CD8-positive, alpha-beta memory T cell (primary cell): ENCODE measurements at places on chromosomes 6 and 20. TPM values are rescaled to one million over a fixed set of nuclear protein-coding genes. Genes with fewer than 3 reads are reported as not detected.

COL9A3 gene
- not detected for total RNA-seq

MAVS gene
- 34.8 TPM for total RNA-seq

FAM83C gene
- not detected for total RNA-seq

CYP39A1 gene
- total RNA-seq = not detected

GJA10 gene
- not detected for total RNA-seq

DTD1 gene
- total RNA-seq = 60.8 TPM

HLA-DPB1 gene
- total RNA-seq = 20.8 TPM

THBD gene
- 0.13 TPM for total RNA-seq

PRKN gene
- 0.22 TPM for total RNA-seq

DNA sequence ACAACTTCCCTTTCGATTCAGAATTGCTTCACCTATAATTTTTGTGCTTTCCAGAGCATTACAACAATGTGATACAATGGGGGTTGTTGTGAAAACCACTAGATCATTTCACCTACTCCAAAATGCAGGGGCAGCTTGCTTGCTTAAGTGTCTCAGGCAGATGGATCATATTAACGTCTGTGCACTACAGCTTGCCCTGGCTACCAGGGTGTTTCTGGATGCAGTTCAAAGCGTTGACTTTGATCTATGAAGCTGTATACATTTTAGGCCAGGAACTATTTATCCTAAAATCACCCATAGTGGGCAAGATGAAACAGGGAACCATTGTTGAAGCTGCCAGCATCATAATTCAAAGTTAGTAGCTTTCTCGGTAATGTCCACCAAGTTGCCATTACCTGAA is 339.5 kb upstream of the HSF2 start:
- no peak for DNase-seq
- H3K4me3 ChIP-seq = no peak overlapping the region

DNA sequence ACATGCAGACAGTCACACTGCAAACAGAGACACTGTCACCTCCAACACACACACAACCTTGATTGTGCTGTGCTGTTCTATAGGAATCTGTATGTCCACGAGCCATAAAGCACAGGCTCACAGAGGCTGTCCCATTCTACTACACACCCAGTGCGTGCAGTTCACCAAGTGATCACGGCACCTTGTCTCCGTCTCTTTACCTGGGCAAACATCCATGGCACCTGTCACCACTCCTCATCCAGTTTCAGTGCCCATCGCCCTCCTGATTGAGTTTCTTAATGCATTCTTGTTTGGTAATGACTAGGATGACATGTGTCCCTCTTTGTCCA is 65.8 kb upstream of the STMND1 start:
- no peak overlapping the region for H3K4me3 ChIP-seq
- H3K36me3 ChIP-seq = no peaks in the 10 kb centered on the region
- H3K4me1 ChIP-seq = no peaks in the 10 kb centered on the region
- no peaks in the 10 kb centered on the region for H3K27me3 ChIP-seq
- H3K27ac ChIP-seq = no peak overlapping the region
- no peak for DNase-seq

- no peaks in the 10 kb centered on the region for H3K36me3 ChIP-seq
- H3K27ac ChIP-seq = no peak overlapping the region
- H3K4me3 ChIP-seq = no peak overlapping the region
Measured at GRCh38 chr6:48474830-48475229, 363.8 kb upstream of the PTCHD4 start.

GRCh38 chr6:36663504-36664446 is 14.7 kb upstream of the CDKN1A start:
- peaks cover 11% of the 10 kb centered on the region for H3K4me1 ChIP-seq
- H3K27me3 ChIP-seq = peaks cover 11% of the 10 kb centered on the region
- DNase-seq = no peak
- no peak overlapping the region for H3K4me3 ChIP-seq

DNA sequence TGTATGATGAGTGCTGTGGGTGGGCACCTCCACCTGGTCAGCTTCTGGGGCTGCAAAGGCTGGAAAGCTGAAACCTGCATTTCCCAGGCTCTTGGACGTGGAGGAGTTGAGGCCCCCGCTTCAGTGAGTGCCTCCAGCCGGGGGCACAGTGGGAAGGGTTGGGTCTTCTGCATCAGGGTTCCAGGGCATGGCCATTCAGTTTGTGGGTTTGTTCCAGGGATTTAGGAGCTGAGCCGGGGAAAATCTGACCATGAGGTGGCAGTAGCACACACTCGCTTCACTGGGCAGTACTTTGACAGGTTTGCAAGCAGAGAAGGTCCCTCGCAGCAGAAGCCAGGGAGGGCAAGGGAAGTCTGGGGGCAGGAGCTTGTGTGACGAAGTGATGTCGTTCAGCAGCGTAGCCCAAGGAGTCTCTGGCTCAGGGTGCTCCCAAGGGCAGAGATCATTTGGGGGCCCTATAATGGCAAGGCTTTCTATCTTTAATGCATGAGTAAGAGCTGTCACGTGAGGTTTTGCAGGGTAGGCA is 69.5 kb upstream of the SULF2 start:
- H3K27me3 ChIP-seq = no peaks in the 10 kb centered on the region
- H3K4me3 ChIP-seq = no peak overlapping the region
- no peaks in the 10 kb centered on the region for H3K36me3 ChIP-seq
- H3K4me1 ChIP-seq = no peaks in the 10 kb centered on the region
- no peak overlapping the region for H3K27ac ChIP-seq

DNA sequence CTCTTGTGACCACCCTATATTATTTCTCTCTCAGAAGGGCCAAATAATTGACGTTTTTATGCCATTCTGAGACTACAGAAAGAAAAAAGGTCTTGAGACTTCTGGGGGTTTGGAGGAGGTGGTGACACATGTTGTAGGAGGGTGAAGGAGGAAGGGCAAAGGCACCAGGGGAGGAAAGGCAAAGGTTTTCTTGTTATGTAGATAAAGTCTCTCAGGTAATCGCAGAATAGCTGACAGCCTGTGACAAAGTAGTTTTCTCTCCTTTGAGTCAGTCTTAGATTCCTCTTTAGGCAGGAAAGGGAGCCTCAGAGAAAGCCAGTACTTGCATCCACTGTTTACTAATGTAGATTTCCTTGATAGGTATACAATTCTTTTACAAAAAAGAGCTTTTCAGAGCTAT is 23.6 kb downstream of the OR2B2 start:
- no peak overlapping the region for H3K27ac ChIP-seq
- no peak for DNase-seq
- H3K4me1 ChIP-seq = peaks cover 19% of the 10 kb centered on the region
- no peaks in the 10 kb centered on the region for H3K36me3 ChIP-seq

DNA sequence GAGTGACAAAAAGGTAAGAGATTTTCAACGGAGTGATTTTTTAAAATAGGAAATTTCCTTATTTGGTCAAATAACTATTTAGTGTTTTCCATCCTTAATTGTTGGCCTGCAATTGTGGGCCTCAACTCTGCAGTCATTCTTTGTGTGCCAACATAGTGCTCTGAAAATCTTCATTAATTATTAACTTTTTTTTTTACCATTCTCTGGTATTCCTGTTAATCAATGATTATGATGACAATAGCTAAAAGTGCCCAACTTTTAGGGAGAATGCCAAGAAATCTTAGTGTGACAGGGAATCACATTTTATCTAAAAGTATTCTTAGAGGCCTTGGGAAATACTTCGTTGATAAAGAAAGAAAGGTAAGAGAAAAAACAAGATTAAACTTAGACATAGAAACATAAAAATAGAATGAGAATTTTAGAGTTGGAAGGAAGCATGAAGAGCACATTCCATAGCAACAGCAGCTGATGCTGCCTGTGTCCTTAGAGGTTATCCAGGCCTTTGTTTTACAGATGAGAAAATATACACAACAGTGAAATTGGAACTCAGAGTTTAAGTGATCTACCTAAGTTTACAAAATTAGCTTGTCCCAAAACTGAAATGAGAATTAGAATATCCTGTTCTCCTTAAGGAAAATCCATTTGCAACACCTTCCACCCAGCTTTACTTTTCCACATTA is 1.2 kb downstream of the GPRC6A start:
- H3K27ac ChIP-seq = no peak overlapping the region
- no peaks in the 10 kb centered on the region for H3K36me3 ChIP-seq
- H3K27me3 ChIP-seq = no peaks in the 10 kb centered on the region
- H3K4me3 ChIP-seq = no peak overlapping the region
- no peaks in the 10 kb centered on the region for H3K4me1 ChIP-seq

DNA sequence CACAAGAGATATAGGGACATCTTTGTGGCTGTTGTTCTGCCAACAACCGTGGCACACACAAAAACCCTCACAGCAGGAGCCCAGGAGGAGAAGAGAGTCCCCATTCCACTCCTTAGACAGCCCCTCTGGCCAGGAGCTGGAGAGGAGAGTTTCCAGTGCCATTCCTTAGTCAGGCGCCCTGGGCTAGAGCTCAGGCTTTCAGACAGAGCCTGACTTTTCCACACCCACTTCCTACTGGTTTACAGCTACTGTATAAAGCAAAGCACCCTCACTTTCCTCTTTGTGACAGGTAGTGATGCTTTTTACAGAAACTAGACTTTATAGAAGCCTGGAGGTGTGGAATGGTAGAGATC is 145.9 kb downstream of the SYCP2 start:
- no peak overlapping the region for H3K4me3 ChIP-seq
- no peaks in the 10 kb centered on the region for H3K27me3 ChIP-seq
- DNase-seq = no peak
- H3K4me1 ChIP-seq = no peaks in the 10 kb centered on the region
- no peaks in the 10 kb centered on the region for H3K36me3 ChIP-seq
